ENCODE measurements at places on chromosomes 5 and 9. TPM values are rescaled to one million over a fixed set of nuclear protein-coding genes. Genes with fewer than 3 reads are reported as not detected.
A peak's percentile ranks its signal among the peaks of the same experiment; 100 is the strongest.

The CCDC171 gene
- total RNA-seq, result 0.87 TPM

The CKMT2 gene
- 2.8 TPM for total RNA-seq

The OR2V2 gene
- total RNA-seq, result not detected

The TNC gene
- total RNA-seq, result 215 TPM

The ACOT12 gene
- total RNA-seq, result 0.10 TPM

The TAF1L gene
- total RNA-seq, result under 0.01 TPM

The LCN15 gene
- total RNA-seq, result not detected

The SEMA4D gene
- 6.9 TPM for total RNA-seq

DNA sequence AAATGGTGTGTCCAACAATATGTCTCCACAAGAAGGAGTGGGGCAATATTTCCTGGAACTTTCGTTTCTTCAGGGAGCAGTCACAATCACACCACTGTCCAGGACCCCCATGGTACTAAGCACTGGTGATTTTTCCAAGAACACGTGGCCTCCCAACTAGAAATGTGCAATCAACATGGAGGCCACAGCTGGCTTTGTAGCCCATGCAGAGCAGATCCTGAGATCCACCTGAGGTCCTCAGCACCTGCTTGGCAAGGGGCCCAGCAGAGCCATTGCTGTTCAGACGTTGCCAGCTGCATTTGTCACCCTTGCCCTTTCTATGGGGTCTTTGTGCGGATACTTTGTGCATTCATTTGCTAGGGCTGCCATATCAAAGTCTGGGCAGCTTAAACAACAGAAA, 334.5 kb upstream of the IRX4 start:
- DNase-seq, result no peak

DNA sequence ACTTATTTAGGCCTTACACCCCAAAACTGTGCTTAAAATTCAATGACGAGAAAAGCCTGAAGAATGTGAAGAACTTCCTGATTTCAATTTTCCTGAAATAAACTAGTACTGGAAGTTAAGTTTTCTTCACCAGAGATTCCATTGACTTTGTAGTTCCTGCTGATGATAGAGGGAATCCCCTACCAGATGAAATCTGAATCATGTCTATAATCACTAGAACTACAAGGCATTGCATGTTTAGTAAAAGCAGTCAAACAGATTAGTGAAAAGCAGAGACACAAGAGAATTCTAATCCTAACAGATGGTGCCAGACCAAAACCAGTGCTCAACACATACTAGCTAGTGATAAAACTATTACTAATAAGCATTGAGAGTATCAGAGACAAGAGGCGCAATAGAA, 130.0 kb downstream of the PDE4D start:
- no peak for DNase-seq

DNA sequence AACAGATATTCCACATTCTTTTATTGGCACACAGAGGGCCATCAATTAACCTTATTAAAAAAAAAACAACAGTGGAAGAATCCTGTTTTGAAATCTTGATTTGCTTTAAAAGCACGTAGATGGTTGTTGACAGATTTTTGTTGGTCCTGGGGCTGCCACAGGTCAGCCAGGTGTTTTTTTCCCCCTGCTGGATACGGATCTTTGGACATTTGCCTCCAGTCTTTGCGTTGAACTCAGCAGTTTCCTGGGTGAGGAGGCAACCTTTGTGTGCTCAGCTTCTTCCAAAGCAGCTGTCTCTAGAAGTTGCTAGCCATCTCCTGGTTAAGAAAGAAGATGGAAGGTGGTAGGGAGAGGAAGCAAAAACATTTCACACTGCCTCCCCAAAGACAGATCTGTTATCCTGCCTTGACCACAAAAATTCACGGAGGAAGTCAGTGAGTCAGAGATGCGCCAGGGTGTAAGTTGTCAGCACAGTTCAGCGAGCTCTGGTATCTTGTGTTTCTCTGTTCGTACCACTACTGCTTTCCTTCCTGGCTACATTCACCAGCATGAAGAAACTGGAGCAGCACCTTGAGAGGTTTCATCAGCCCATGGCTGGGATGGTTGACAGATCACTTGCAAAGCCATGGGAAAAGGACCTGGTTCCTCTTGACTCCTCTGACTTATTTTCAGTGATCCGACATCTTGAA, 207.3 kb downstream of the ARHGAP26 start:
- DNase-seq, result peak; percentile 90

DNA sequence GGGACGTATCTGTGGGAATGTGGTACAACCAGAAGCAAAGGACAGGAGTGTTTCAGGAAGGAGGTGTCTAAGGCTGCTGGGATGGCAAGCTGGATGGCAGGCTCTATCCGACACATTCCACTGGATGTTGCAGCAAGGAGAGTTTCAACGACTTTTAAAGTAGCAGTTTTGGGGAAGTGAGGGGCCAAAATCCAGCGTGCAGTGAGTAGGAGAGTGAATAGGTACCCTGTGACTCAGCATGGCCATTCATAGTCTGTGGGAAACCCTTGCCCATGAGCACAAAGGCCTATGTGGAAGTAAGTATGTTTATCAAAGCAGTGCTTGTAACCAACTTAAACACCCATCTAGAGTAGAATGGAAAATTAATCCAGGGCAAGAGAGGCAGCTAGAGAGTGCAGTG, 664.7 kb downstream of the ACTL7B start:
- DNase-seq, result no peak

DNA sequence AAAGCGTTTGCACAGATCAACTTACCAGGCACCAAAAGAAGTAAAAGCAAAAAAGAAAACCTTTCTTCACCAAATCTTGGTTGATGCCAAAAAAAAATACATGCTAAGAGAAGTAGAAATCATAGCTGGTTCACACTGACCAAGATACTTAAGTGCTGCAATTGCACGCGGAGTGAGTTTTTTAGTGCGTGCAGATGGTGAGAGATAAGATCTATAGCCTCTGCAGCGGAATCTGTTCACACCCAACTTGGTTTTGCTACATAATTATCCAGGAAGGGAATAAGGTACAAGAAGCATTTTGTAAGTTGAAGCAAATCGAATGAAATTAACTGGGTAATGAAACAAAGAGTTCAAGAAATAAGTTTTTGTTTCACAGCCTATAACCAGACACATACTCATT, 36.4 kb upstream of the CCDC152 start:
- DNase-seq, result no peak

GRCh38 chr5:168747987-168748777, 169.0 kb upstream of the PANK3 start:
- DNase-seq, result no peak

GRCh38 chr9:112777914-112778313, 27.4 kb downstream of the SNX30 start:
- peak; percentile 96 for DNase-seq

DNA sequence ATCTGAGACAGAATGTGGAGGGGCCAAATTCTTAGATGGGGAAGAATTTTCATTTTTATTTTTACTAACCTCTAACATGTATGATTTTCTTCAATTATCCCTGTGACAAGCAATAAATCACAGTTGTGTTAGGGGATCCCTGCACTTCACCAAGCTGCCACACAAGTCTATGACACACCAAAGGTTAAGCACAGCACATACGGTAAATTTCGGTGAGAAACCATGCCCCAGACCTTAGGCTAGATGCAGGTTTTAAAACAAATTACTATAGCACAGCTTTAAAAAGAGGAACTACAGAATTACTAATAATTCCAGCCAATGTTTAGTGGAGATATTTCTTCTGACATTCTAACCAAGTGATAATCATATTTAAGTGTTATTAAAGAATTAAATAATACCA, 175.7 kb upstream of the RORB start:
- no peak for DNase-seq

- DNase-seq, result peak; percentile 10
Observed at GRCh38 chr9:22053178-22053577, 44.1 kb upstream of the CDKN2B start.

- DNase-seq, result no peak
Observed at GRCh38 chr5:158727771-158728311, 371.9 kb downstream of the EBF1 start.

DNA sequence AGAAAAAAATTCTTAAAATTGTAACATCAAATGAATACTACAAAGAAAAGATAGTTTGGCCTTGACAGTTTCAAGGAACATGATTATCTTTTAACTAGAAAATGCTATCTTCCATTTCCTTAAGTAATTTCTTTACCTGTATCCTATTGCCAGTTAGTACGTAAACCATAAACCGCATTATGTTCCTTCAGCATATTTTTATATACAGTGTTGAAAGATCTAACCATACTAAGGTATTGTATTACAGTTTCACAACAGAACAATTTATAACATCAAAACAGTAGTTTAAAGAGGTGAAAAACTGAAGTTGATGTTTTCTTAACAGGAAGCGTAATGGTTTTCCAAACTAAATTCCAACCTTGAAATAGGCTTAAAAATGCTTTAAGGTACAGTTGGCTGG, 45.1 kb downstream of the GLRX start:
- no peak for DNase-seq

DNA sequence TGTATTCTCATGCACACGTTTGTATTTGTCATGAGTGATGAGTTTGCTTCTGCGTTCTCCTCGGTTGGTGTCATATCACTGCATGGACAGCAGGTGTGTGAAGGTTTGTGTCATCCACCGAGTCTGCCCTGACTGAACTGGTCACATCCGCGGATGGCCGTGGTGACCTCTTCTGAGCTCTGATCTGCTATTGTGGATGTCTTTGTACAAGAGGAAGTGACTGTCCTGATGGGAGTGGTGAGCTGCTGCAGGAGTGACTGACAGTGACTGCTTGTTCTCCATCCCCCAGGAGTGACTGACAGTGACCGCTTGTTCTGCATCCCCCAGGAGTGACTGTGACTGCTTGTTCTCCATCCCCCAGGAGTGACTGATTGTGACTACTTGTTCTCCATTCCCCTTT, 69.9 kb downstream of the EHMT1 start:
- no peak for DNase-seq

DNA sequence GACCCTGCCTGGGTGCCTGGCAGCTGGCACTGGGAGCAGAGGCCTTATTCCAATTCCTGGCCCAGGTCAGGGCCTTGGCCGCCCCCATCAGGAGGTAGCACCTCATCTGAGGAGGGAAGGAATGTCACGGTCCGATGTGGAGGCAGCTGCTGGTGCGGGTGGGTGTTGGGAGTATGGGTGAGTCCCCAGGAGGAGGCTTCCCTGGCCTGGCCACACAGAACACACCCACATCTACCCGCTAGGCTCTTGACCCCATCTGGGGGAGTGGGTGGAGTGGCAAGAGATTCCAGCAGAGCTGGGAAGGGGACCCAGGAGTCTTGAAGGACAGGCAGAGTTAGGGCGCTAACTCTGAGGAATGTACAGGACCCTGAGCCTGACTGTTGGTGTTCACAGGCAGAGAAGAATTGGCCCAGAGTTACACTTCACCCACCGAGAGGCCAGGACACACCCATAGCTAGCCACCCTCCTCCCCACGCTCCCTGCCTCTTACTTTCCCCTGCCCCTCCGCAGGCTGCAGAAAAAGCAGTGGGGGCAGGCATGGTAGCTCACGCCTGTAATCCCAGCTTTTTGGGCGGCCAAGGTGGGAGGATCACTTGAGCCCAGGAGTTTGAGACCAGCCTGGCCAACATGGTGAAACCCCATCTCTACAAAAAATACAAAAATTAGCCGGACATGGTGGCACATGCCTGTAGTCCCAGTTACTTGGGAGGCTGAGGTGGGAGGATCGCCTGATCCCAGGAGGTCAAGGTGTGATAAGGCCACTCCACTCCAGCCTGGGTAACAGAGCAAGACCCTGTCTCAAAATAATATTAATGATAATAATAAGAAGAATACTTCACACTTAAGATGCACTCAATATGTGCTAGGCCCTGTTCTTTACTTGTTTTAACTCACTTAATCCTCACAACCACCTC, 6.0 kb downstream of the OLFML2A start:
- DNase-seq, result no peak

GRCh38 chr5:23740029-23740428, 232.6 kb downstream of the PRDM9 start:
- no peak for DNase-seq

- DNase-seq, result no peak
Observed at GRCh38 chr9:136294437-136294836, 9.5 kb downstream of the CCDC187 start.

DNA sequence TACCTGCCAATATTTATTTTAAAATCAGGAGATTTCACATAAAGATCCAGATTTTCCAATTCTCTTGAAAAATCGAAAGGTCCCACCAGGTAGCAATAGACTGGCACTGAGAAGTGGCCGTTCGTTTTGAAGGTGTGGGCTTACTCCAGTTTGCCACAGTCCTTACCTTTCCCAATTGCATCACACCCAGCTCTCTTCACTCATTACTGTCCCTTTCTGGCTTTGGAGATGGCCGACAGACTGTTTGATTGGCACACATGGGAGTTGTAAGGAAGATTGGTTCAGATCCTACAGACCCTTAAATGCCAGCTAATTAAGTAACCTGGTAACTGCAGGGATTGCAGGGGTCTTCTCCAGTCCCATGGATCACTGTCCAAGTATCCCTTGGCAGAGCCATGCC, 68.7 kb upstream of the LARP1 start:
- DNase-seq, result no peak

- no peak for DNase-seq
Observed at GRCh38 chr9:89853931-89854330, 249.1 kb downstream of the GADD45G start.

DNA sequence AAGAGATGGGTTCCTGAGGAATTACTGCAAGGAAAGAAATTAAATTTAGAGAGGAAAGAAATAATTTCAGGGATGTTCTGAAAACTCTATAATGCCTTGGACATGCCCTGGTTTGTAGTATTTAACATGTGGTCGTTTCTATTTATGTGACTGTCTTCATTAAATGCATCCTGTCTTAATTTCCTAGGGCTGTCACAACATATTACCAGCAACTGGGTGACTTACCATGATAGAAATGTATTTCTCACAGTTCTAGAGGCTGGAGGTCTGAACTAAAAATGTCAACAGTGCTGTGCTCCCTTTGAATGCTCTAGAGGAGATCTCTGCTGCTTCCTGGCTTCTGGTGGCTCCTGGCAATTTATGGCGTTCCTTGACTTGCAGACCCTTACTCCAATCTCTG, 287.7 kb downstream of the FBXL7 start:
- DNase-seq, result no peak

- no peak for DNase-seq
Observed at GRCh38 chr9:7316967-7317366, 482.6 kb downstream of the DMAC1 start.

DNA sequence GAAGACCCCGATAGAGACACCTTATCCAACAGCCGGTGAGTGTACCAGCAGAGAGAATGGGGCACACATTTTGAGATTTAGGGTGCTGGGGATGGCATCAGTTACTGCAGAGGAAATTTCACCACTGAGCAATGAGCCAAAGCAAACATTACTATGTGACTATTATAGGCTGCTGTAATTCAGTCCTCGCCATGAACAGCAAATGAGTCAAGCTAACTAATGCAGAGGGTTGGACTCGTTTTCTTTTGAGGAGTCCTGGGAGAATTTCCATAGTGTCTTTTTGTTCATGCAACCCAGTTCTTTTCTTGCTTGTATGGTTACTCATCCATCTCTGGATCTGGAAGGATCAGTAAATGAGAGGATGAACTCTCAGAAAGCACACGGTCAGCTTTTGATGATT, 323.8 kb downstream of the PSAT1 start:
- DNase-seq, result peak; percentile 14

GRCh38 chr9:93517331-93517730, 59.1 kb upstream of the PHF2 start:
- no peak for DNase-seq

GRCh38 chr9:89048616-89049015, 57.3 kb downstream of the S1PR3 start:
- DNase-seq, result no peak

- no peak for DNase-seq
Observed at GRCh38 chr9:132862533-132862932, 15.6 kb downstream of the AK8 start.

- no peak for DNase-seq
Observed at GRCh38 chr5:109168151-109168550, 241.6 kb downstream of the PJA2 start.

Data from renal cortical epithelial cell (primary cell).